ENCODE measurements at places on chromosomes 4 and X.

DNA sequence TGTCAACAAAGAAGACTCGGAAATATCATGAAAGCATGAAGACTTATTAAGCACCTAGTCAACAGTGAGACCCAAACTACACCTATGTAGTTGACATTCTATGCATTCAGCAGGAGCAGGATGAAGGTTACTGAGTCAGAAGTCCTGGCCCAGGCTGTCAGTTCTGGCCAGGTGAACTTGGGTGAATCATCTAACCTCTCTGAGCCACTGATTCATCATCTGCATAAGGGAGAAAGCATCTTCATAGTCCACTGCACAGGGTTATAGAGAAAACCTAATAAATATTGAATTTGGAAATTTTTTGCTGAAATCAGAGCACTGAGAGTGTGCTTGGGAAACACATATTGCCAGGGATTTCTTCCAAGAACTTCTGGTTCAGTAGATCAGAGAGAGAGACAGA lies 296.0 kb upstream of the SFRP2 start:
- DNase-seq: no peak

DNA sequence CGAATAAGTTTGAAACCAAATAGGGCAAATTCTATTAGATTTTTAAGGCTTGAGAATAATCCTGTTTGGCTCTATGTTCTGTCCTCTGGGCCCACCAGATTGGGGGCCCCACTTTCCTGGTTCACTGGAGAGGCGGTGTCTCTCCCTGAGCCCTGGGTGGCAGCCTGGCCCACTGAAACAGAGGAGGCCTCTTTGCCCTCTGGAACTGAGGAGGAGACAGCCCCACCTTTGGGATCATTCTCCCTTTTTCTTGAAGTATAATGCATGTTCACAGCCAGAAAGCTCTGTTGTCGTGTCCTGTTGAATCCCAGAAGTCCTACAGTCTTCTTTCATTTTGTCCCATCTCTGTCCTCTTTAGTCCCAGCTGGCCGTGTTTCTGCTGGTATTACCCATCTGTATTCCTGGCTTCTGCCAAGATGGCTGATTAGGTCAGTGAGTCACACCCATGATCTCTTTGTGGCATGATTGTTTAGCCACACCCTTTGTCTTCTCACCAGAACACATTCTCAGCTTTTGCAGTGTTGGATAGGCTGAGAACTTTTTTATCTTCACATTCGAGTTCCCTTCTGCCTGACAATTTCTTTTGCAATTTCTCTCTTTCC lies 8.1 kb upstream of the TBC1D25 start:
- no peak for DNase-seq

- no peak for DNase-seq
Observed at GRCh38 chrX:66579219-66579618, 59.7 kb downstream of the EDA2R start.

DNA sequence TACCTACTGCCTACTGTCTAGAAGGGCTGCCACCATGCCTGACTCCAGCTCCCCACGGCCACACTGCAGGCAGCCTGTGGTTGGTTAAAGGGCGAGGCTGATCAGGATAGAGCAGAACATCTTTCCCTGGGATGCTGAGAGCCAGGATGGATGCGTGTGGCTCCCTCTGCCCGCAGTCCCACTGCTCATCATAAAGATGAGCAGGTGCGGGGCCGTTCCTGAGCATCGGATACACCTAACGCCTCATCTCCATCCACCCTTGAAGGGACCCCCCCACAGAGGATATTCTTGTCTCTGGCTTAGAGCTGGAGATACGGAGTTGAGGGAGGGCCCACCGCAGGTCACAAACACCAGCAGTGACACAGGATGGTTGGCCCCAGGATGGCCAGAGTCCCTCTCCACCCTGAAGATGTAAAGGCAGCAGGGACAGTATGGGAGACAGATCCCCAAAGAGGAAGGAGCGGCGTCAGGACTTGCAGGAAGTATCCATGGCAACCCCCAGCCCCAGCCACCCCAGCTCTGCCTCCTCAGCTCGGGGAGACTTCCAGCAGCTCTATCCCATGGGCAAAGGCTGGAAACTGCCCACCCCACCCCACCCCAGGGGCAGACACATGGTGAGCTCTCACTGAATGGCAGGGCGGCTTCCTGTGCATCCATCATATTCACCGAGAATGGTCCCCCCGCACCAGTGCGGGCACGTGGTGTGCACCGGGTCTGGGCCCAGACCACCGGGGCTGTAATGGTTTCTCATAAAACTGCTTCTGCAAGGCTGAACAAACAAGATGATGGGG lies 19.3 kb downstream of the PPP2R2C start:
- no peak for DNase-seq

GRCh38 chr4:26583538-26583864 lies 383 bp upstream of the TBC1D19 start:
- no peak for DNase-seq

GRCh38 chr4:155241225-155241624 lies 32.8 kb downstream of the NPY2R start:
- DNase-seq: no peak

DNA sequence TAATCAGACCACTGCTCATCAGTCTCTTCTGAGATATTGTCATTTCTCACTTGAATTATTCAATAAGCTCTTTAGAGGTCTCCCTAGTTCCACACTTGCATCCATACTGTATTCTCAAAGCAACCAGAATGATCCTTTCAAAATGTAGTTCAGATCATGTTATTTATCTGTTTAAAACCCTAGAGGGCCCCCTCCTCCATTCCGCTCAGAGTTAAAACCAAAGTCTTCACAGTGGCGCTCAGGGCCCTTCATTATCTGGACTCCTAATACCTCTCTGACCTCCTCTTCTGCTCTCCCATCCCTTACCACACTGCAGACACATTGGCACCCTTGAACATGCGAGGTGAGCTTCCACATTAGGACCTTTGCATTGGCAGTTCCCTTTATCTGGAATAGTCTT lies 32.7 kb upstream of the HPGDS start:
- DNase-seq: no peak
